GM10248 (cell line): ENCODE measurements at places on chromosomes 7 and 10.
A peak's percentile ranks its signal among the peaks of the same experiment; 100 is the strongest.

DNA sequence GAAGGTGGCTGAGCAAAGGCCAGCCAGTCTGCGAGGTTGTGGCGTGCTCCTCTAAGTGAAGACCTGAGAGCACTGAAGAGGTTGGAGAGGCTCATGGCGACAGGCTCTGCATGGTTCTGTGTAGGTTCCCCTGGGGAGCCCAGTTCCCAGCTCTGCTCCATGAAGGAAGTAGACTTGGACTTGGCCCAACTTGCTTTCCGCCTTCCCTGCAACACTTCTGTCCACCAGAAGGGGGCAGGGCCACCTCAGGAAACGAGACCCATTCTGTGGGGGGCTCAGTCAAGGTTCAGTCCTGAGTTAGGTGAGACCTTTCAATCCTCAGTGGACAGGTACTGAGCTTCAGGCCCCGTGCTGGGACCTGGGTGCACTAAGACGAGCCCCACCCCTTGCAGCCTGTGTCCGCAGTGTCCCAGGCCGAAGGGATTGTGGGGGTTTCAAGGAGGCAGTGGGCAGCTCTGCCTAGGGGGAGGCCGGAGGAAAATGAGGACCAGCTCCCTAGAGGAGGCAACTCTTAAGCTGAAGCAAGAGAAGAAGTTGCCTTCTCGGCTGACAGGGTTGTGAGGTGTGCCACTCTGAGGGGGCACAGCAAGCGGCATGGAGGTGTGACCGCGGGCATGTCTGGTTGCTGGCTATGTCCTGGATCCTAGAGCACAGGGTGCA, 15.0 kb upstream of the PCBD1 start:
- peak; percentile 69 for DNase-seq

GRCh38 chr10:112990271-112990670, 40.2 kb downstream of the TCF7L2 start:
- no peak for DNase-seq

GRCh38 chr10:119348516-119349240, 141.3 kb downstream of the GRK5 start:
- DNase-seq: no peak

DNA sequence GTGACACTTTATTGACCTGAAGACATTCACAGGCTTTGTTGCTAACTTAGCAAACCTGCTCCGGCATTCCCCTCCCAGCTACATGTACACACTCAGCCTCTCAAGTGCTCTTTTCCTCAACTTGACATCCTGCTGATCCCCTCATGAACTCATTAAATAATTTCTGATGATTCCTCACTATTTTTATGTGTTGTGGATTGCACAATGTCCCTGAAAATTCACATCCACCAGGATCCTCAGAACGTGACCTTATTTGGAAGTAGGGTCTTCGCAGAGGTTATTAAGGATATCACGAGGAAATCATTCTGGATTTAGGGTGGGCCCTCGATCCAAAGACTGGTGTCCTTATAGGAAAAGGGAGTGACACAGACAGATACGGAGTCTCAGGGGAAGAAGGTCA, 27.3 kb downstream of the FIGNL1 start:
- no peak for DNase-seq

GRCh38 chr7:110382736-110383135, 708.2 kb upstream of the LRRN3 start:
- no peak for DNase-seq

- DNase-seq: peak; percentile 39
Observed at GRCh38 chr7:139767561-139767982, 10.2 kb downstream of the HIPK2 start.

- DNase-seq: no peak
Observed at GRCh38 chr10:73892310-73893030, 18.1 kb upstream of the CAMK2G start.

GRCh38 chr10:78288663-78289062, 255.0 kb downstream of the RPS24 start:
- no peak for DNase-seq

DNA sequence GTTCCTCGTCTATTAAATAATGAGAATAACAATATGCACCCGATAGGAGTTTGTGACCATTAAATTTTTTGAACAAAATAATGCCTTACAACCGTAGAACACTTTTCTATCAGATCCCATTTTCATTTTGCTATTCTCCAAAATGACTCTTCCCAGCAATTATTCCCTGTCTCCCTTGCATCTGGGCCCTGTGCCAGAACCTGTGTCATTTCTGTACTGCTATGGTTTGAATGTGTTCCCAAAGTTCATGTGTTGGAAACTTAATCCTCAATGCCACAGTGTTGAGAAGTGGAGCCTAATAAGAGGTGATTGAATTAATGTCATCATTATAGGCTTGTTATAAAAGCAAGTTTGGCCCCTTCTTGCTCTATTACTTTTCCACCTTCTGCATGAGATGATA, 33.2 kb upstream of the SMNDC1 start:
- DNase-seq: no peak

DNA sequence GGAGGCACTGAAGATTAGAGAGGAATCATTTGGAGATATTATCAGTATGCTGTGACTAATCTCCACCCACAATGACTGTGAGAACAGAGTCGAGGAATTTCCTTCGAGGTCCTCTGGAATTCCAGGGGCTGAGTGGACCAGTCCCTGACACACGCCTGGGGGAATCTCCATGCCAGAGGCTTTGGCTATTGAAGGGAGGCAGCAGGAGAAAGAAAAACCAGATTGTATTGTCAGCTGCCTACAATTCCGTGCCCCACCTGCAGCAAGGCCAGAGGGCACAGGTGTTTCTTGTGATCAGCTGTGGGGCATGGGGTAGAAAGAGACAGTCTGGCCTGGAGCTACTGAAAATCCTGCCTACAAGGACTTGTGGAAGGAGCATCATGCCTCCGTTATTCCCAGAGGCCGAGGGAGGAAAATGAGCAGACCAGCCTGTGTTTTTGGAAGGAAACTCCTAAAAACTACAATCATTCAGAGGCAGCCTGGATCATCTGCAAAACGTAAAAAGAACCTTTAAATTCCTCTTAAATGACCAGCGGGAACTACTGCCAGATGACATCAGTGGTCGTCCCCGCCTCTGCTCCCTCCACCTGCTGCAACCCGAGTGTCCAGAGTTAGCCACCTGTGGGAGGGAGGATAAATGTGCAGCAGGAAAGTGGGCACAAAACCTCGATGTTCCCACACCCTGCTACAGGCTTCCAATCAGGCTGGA, 25.4 kb upstream of the ANK3 start:
- no peak for DNase-seq

- peak; percentile 28 for DNase-seq
Observed at GRCh38 chr7:143256932-143257331, 6.3 kb upstream of the GSTK1 start.

DNA sequence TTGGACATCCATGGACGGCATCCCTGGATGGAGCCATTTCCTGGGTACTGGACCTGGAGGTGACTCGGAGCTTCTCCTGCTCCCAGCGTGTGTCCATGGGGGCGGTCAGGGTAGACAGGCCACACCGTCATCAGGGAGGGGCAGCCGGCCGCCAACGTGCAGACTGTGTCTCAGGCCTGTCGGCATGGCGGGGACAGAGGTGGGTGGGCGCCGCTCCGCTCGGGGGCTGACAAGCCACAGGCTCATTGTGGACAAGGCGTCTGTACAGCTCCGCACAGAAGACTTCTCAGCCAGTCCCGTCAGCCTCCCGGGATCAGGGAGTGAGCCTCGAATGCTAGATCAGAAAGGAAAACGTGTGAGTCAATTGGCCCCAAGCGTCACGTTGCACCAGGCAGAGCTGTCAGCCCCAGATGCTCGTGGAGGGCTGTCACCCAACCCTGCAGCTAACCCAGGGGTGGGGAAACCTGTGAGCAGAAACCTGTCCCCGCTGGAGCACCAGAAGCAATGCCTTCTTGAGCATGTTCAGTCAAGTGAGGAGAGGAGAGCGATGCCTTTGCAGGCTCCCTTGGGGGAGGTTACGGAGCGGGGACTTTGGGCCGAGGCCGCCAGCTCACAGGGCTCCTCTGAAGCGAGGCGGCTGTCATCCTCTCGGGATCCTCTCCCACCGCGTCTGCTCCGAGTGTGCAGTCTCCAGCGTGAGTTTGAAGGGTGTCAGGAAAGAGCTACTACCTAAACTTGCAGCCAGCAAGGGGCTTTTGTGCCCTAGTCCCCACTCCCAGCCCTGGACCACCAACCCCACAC, 16.0 kb upstream of the DPYSL4 start:
- no peak for DNase-seq

DNA sequence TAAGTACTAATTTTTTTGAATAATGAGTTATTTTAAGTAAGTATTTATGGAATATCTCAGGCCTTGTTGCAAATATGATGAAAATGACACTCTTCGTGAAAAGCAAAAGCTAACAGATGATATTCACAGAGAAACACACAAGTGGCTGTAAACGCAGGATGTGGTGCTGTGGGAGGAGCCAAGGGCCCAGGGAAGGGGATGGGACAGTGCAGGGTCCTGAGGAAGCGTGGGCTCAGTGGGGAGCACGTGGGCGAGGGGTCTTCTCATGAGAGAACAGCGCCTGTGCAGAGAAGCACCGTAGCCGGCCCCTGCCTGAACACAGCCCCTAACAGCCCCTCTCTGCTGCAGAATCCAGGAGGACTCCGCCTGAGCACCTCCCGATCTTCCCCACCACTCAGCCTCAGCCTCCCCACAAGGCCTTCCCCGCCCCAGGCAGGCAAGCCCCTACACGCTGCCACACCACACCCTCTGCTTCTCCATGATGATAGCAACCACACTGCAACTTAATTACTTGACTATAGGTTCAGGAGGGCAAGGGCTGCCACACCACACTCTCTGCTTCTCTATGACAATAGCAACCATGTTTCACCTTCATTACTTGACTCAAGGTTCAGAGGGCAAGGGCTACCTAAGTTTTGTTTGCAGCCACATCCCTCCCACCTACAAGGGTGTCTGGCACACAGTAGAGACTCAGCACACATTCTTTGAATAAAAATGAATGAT, 152.6 kb upstream of the RNF32 start:
- DNase-seq: no peak

- DNase-seq: no peak
Observed at GRCh38 chr10:17590969-17591645, 26.1 kb downstream of the HACD1 start.

DNA sequence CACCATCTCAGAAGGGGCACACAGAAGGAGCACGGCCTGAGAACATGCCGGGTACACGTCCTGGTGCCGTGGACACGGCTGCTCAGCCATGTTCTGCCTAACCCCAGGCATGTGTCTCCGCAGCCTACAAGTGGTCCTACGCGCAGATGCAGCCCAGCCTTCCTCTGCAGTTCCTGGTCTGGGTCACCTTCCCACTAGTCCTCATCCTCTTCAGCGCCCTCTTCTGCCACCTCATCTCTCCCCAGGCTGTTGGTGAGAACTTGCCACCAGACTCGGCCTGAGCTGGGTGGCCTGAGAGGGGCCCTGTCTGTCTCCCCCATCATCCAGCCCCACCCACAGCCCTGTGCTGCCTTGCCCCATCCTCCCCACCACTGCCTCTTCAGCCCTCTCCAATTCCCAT, 5.3 kb downstream of the CLCN1 start:
- DNase-seq: no peak

- no peak for DNase-seq
Observed at GRCh38 chr7:37497576-37497975, 48.9 kb upstream of the ELMO1 start.

- DNase-seq: no peak
Observed at GRCh38 chr7:16396766-16397500, 24.4 kb downstream of the CRPPA start.

- DNase-seq: no peak
Observed at GRCh38 chr7:157046681-157047080, 36.2 kb upstream of the MNX1 start.

- no peak for DNase-seq
Observed at GRCh38 chr10:81848514-81848913, 26.5 kb upstream of the NRG3 start.

DNA sequence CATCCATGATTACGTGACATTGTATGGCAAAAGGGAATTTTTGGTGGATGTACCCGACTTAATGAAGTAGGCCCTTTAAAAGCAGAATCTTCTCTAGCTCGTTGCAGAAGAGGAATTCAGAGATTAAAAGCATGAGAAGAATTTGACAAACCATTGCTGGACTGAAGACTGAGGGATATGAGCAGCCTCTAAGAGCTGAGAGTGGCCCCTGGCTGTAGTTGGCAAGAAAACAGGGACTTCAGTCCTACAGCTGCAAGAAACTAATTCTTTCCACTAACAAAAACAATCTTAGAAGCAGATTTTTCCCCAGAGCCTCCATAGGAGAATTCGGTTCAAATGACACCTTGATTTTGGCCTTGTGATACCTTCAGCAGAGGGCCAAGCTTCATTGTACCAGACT, 34.1 kb downstream of the MACC1 start:
- DNase-seq: no peak

DNA sequence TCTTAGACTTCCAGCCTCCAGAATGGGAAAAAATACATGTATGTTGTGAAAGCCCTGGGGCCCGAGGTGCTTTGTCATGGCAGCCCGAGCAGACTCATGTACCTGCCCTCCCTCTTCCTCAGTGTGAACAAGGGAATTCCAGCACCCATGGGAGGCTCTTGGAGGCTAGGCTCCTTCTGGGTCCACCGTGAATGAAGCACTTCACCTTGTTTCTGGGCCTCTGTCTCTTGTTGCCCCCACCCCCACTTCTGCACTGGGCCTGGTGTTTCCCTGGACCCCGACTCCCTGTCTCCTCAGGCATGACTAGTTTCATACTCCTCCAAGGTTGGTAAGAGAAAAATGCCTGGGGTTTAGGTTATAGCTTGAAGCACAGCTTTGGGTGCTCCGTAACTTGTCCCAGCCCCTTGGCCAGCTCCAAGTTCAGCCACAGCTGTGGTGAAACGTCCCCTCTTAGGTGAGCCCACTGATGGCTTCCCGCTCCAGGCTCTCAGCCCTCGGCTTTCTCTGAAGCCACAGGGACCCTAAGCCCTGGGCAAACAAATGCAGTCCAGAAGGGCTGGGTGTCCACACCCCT, 30.2 kb upstream of the ARHGAP22 start:
- DNase-seq: no peak
